ENCODE measurements at places on chromosomes 4 and X.
A peak's percentile ranks its signal among the peaks of the same experiment; 100 is the strongest.

DNA sequence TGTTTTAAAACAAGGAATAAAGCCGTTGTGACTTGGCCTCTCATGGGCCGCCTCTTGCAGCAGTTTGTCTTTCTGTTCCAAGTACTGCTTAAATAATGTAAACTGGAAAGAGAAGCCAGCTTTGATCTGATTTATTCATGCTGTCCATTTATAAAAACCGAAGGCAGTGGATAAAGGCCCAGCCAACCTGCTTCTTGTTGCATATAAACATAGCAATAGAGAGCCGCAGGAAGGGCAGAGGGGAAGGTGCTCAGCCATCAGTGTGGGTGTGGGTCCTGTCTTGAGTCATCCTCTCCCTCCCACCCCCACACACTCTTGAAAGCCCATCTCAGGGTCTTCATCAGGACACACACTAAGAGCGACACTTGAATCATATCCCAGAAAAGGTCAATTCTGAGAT, 187.9 kb upstream of the FAM9B start:
- no peak for DNase-seq

DNA sequence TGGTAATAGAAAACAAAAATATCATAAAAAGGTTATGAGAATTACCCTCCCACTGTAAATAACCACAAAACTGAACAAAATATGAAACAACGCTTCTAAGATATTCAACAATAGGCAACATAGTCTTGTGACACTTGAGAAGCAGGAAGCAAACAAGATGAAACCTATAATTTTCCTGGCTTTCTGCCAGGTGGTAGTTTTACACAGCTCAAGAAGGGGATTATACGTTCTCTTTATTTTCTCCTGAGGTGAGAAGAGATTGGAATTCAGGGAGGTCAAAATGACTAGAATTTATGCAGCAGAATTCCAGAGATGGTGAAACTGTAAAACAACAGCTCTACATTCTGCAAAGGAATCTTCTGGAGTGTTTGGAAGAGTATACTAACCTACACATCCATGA, 186.0 kb downstream of the HHIP start:
- DNase-seq: no peak

DNA sequence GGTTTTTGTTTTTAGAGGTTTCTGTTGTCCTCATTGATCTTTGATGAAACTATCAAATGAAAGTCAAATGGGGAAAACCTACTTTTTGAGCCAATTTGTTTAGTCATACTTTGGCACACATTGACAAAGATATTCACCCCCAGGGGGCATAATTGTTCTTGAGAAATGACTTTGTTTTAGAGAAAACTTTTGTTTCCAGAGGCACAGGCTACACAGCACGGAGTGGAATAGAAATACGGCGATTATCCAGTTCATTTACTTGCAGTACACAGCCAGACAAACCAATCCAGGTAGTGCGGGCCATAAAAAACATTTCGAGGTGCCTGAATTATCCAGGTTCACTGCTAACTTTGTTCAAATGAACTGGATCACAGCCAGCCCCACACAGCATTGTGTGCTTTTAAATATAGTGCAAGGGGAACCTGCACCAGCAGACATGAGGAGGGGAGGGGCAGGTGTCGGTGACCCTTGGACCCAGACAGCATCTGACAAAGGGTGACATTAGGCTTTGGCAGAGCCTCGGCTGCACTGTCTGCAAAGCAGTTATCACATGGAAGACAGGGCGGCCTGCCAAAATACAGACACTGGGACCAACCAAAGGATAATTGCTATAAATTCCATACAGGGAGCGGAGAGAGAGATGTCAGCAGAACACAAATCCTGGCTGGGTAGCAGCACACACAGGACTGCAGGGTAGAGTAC, 179.6 kb upstream of the NOCT start:
- peak; percentile 89 for DNase-seq

- no peak for DNase-seq
These were observed 142.8 kb upstream of the RPL34 start for GRCh38 chr4:108477527-108478108.

DNA sequence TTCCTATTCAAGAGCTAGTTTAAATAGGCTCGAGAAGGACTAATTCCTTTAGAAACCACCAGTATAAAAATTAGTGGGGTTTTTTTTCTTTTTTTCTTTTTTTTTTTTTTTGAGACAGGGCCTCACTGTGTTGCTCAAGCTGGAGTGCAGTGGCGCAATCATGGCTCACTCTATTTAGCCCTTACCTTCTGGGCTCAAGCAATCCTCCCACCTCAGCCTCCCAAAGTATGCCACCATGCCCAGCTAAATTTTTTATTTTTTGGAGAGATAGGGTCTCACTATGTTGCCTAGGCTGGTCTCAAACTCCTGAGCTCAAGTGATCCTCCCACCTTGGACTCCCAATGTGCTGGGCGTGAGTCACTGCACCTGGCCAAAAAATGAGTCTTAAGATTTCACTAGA, 52.8 kb downstream of the APOO start:
- no peak for DNase-seq

Measured in NCI-H2081 treated with DMSO at 0.1 percent for 48 hours (cell line).